ENCODE measurements at places on chromosomes 2 and 18.

DNA sequence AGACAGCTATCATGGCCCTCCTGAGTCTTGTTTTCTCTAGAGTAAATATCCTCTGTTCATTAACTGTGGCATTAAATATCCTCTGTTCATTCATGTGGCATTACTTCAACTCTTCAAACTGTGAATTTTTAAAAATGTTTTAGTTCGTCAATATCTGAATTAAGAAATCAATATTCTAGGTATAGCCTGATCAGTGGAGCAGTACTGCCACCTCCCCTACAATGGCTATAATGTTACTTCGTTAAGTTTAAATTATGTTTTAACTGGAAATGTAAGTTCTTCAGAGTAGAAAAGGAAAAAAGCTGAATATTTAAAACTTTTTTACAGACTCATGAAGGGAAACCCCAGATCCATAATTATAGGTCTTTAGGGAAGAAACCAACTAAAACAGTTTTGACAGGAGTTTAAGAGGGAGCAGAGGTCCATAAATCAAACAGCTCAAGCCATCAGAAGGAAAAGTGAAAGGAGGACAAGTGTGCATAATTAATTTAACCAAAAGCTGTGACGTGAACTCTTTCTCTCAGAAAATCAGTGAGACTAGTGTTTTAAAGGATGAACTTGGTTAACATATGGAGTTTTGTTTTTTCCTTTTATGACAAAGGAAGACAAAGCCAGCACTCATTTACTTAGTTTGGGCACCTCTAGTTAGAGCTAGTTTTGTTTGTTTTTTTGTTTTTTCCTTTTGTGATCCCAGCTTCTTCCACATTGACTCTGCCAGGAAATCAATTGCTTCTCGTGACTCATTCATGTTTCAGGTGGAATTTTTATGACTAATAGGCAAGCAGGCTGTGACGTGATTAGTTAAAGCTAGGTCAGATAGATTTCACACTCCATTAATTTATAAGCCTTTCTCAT is 44.9 kb downstream of the RBBP8 start:
- peak; percentile 68 for DNase-seq

GRCh38 chr2:45789961-45790723 is 138.7 kb downstream of the PRKCE start:
- no peak for DNase-seq

- DNase-seq = no peak
These were observed 11.5 kb downstream of the TNFRSF11A start for GRCh38 chr18:62336618-62337017.

DNA sequence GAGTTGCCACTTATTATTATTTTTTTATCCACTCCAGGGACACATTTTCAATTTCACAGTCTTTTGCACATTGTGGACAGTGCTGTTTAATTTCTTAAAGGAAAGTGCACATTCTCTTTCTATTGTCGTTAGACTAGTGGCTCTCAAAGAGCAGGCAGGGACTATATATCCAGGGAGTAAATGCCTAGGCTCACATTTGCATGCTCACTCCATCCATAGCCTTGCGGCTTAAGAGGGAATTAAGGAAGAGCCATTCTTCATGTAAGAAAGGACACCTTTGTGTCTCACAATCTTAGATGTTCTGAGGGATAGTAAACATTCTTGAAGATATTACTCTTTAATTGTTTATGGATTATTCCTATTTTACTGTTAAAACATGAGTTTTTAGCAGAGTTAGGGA is 70.8 kb downstream of the FIGN start:
- no peak for DNase-seq

DNA sequence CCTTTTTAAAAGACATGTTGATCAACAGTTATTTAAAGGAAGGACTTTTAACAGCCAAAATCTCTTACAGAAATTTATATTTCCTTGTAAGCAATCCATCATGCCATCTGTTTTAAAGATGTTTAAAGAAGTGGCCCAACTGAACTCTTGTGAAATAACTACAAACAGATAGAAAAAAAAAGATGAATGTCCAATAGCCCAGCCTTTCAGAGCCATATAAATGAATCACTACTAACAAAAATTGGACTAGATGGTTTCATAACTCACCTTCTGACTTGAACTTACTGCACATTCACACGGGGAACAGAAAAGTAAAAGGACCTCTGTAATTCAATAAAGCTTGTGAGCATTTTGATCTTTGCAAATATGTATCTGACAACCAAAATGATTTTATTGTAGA is 319.0 kb upstream of the CHAC2 start:
- DNase-seq = no peak

DNA sequence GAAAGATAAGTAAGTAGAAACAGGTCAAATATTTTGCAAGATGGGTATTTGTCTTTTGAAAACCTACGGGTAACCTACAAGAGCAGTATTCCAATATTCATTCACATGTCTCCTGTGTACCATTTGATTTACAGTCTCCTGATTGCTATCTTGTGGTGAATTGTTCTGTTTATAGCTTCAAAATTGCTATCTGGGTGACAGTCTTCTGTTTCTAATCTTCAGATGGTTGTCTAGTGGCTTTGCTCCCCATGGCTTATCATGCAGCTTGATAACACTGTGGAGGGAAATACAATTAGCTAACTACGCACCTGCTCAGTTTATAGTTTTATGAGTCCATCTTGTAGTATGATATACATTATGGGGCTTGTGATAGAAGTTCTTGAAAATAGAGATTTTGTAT is 816.8 kb downstream of the CPS1 start:
- no peak for DNase-seq

- no peak for DNase-seq
These were observed 131.1 kb downstream of the ZBTB7C start for GRCh38 chr18:48278081-48278480.

All from non-pigmented ciliary epithelial cell (primary cell).